ENCODE measurements at places on chromosomes 12 and 14. TPM values are rescaled to one million over a fixed set of nuclear protein-coding genes. Genes with fewer than 3 reads are reported as not detected.

The NCKAP5L gene
- 7.2 TPM for polyA plus RNA-seq

DNA sequence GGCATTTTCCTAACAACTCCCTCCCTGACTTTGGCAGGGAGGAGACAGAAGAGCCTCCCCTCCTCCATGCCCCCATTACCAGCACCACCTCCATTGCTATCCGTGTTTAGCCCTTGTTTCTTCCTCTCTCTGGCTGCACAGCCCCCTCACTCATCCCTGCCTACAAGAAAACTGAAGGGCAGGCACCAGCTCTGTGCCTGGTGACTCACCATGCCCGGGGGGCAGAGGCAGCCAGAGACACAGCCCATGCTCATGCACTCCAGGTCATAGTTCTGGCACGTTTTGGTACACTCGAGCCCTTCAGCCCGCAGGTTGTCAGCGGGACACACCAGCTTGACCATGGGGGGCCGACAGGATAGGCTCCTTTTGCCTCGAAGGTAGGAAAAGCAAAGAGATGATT lies 80.4 kb downstream of the VWF start:
- DNase-seq, result no peak

- no peak for DNase-seq
Observed at GRCh38 chr12:26000898-26001297, 42.4 kb downstream of the RASSF8 start.

The AMIGO2 gene
- 12.2 TPM for polyA plus RNA-seq

DNA sequence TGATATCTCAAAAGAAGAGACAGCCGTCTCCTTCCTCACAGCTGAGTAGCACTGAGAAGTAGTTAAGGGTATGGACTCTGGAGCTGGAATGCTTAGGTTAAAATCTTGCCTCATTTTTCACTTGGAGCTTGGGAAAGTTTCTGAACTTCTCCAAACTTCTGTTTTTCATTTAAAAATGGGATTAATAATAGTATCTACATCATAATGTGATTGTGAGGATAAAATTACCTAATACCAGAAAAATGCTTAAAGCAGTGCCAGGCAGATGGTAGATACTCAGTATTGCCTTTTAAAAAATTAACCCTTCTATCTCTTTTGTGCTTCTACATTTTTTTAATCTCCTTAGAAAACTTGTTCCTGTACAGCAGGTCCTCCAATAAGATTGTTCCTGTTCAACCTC lies 63.1 kb downstream of the A2M start:
- no peak for DNase-seq

DNA sequence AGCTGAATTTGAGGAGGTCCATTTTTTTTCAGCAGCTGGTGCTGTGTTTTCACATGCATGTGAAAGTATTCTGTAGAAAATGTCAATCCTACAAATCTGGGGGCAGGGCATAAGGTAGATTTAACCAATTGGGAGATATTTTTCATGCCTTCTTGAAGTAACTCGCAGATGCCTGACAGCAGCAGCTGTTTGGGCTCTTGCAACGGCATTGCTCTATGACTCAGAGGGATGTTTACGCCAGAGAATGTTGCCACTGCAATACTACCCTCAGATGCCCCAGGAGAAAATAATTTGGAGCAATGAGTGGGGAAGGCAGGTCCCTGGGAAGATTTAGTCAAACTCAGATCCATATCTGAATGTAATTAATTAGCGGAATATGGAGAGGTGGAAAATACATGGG lies 42.5 kb upstream of the MYBPC1 start:
- DNase-seq, result peak; percentile 54

The CCDC177 gene
- not detected for polyA plus RNA-seq

The AJUBA gene
- polyA plus RNA-seq, result 14.6 TPM

DNA sequence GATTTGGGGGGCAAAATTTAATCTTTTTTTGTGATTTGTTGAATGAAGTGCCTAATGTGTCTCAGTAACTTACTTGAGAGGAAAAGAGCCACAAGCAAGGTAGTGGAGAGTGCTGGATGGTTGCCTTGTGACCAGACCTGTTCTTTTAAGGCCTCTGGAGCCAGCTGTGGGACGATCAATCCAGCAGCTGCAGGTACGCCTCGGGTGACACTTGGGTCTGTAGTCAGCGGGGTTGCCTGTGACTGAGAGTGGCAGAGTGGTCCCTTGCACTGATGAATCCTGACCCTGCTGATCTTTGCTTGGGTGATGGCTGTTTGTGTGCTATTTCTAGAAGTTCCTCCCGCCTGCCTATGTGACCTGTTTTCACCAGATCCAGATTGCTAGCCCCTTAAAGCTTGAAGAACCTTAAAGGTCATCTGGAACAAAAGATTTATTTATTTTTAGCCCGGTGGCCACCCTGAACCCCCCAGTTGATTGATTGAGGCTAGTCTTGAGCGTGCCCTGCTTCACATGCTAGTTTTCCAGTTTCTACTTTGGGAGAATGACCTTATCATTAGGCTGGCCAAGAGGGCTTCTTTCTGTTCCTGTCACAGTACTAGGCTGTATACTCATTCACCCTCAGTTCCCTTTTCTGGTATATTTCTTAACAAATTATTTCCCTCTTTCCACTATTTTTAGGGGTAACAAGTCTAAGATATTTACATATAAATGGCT lies 23.2 kb downstream of the PRKCH start:
- no peak for DNase-seq

DNA sequence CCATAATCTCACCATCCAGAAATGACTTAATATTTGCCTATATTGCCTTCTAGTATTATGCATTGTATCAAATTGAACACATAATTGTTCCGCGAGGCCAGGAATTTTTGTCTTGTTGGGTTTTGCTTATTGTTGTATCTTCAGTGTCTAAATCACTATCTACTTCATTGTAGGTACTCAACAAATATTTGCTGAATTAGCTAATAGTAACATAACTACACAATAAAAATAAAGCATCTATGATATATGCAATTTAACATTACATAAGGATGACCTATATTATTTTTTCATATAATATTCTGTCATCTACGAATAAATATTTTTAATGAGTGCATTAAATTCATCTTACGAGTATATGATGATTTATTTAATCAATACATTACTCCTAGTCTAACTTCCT lies 656.3 kb downstream of the ETNK1 start:
- DNase-seq, result no peak

DNA sequence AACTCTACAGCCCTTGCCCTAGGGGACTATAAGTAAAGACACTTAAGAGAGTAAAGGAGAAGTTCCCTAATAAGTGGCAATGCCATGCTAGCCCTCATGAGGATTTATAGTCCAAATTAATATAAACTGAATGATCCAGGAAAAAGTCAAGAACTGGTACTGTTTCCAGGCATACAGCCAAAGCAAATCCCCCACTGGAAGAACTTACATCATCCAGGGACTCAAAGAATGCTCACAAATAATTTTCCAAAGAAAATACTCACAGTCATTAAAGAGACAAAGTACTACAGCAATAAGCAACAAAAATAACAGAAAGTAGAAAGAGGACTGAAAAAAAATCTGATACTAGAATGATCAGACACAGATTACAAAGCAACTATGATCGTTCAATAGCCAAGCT lies 79.7 kb upstream of the RAP1B start:
- DNase-seq, result peak; percentile 25

- no peak for DNase-seq
Observed at GRCh38 chr14:68193970-68194681, 374.5 kb downstream of the RAD51B start.
